ENCODE measurements at places on chromosomes 5 and 9. TPM values are rescaled to one million over a fixed set of nuclear protein-coding genes. Genes with fewer than 3 reads are reported as not detected.

Gene DRD1
- total RNA-seq: under 0.01 TPM

Gene FUT7
- total RNA-seq: not detected

Gene ANKRD18B
- total RNA-seq: 0.28 TPM

Gene RELL2
- total RNA-seq: 2.1 TPM

Gene PCDHGA4
- 4.5 TPM for total RNA-seq

Gene DAP
- 27.0 TPM for total RNA-seq

Gene VPS13A
- 23.2 TPM for total RNA-seq

Gene SNCB
- not detected for total RNA-seq

Gene FGFR4
- 19.8 TPM for total RNA-seq

Gene C9orf78
- total RNA-seq: 38.4 TPM

Gene NOXA1
- total RNA-seq: 0.57 TPM

Gene FRMPD1
- not detected for total RNA-seq

Gene GNA14
- total RNA-seq: 0.57 TPM

Gene TAF11L10
- total RNA-seq: not detected
